ENCODE measurements at places on chromosomes 7 and 10.

- no peak for DNase-seq
Observed at GRCh38 chr10:35462491-35462934, 126.2 kb downstream of the CCNY start.

- DNase-seq = no peak
Observed at GRCh38 chr10:104548090-104548489, 93.0 kb upstream of the SORCS3 start.

DNA sequence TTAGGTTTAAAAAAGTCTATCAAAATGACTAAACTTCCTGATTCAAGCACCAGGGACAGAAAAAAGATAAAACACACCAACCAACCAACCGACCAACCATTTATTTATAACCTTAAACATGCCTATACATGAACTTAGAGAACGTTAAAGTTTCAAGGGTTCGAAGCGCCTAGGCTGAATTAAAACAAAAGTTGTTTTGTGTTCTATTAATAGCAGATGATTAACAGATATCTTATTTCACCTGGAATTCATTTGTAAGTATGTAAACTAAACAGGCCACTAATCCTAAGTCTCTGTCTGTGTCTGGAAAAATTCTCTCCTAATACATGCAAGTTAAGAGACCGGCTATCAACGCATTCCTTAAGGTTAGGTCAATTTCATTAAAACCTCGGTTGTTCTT is 1.4 kb downstream of the BAIAP2L1 start:
- DNase-seq = no peak

- no peak for DNase-seq
Observed at GRCh38 chr10:7480742-7481367, 70.0 kb upstream of the SFMBT2 start.

DNA sequence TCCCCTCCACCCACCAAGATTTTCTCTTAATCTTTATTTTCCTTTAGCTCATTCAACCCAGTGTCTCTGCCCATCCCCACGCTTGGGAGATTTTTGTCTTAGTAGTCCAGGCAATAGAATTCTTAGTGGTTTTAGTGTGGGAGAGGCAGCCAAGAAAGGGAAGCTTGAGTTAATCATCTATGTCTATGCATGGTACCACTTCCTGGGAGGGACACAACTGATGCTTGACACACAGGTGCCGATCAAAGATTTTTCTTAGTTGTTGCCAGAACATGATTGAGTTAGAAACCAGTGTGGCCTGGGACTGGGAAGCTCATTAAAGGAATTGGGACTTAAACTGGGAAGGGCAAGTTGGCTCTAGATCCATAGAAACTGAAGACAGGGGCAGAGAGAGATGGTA is 3.1 kb downstream of the STRA8 start:
- no peak for DNase-seq
